ENCODE measurements at places on chromosomes 6 and 20.
A peak's percentile ranks its signal among the peaks of the same experiment; 100 is the strongest.

DNA sequence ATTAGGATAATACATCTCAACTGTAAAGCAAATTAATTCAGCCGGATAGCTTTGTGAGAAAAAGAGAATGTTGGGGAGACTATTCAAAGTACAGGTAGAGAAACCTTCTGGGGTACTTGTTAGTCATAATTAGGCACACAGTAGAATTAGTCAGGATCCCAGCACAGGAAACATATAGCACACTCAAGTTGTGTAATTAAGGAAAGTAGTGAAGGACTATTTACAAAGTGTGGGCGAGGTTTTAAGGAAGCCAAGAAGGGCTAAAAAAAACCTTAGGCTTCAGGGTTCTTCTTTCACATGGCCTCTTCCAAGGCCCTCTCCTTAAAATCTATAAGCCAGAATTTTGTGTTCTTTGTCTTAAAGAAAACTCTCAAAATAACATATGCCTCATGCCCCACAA is 126.7 kb downstream of the RTN4IP1 start:
- DNase-seq, result no peak

DNA sequence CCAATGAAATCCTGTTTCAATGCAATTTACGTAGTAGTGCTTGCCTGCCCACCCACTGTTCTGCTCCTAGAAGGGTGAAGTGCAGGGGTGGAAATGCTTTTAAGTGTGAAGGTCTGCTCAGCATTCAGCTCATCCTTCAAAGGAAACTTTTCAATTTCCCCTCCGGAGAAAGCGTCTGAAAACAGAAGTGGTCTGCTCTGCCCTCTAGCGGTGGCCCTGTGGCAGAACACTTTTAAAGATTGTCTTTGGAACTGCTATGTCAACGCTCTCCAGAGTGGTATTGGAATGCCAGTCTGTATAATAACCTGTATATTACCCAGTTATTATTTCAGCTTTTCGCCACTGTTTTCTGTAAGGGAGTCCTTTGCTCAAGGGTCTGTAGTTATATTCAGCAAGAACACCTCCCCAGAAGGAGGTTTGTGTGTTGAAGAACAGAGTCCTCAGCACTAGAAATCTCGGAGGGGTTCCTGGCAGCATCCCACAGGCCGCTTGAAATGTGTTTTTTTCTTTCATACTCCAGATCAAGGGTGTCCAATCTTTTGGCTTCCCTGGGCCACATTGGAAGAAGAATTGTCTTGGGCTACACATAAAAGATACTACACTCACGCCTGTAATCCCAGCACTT is 63.1 kb upstream of the KLHL31 start:
- DNase-seq, result peak; percentile 44

GRCh38 chr6:75130784-75131183 is 75.1 kb downstream of the COL12A1 start:
- DNase-seq, result peak; percentile 47

- peak; percentile 21 for DNase-seq
These were observed 509.4 kb downstream of the KIF16B start for GRCh38 chr20:16063881-16064280.

DNA sequence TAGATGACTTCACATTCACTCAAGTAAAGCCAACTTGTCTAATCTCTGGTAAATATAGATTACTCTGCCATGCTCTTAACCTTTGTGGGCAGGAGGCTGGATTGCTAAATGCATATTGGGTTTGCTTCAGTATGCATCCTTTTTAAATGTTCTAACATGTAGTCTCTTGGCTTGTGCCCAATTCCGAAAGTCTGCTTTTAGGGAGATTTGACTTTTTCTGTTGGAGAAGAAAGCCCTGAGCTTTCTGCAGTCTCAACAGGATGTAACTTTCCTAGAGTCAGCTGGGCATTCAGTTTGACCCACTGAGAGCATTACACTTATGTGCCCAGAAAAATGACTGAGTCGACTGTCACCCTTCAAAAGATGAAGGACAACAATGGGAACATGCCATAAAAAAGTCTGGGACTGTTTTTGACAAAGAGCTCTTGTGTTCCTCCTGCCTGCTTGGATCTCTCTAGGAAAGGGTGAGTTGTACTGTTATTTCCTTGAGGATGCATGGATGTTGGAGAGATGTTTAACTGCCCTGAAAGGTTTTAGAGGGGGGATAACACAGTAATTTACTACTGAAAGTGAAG is 299.4 kb downstream of the ZFAND3 start:
- no peak for DNase-seq

DNA sequence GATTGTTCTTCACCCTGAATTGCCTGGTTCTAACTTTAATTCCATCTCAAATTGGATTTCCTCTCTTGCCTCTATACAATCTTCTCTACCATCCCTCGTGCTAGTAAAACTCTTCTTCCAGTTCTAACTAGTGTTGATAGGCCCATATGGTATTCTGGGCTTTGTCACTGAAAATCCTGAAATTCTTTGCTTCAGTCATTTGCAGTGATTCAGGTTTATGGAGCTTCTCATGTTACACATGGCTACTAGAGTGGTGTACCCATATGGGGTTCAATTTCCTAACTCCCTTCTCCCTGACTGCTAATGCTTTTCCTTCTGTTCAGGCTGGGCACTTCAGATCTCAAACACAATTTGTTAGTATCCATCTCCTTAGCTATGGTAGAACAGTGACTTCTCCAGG is 956.6 kb downstream of the KIF16B start:
- peak; percentile 11 for DNase-seq

- peak; percentile 69 for DNase-seq
These were observed 18.0 kb upstream of the CSNK2A1 start for GRCh38 chr20:561437-562231.

DNA sequence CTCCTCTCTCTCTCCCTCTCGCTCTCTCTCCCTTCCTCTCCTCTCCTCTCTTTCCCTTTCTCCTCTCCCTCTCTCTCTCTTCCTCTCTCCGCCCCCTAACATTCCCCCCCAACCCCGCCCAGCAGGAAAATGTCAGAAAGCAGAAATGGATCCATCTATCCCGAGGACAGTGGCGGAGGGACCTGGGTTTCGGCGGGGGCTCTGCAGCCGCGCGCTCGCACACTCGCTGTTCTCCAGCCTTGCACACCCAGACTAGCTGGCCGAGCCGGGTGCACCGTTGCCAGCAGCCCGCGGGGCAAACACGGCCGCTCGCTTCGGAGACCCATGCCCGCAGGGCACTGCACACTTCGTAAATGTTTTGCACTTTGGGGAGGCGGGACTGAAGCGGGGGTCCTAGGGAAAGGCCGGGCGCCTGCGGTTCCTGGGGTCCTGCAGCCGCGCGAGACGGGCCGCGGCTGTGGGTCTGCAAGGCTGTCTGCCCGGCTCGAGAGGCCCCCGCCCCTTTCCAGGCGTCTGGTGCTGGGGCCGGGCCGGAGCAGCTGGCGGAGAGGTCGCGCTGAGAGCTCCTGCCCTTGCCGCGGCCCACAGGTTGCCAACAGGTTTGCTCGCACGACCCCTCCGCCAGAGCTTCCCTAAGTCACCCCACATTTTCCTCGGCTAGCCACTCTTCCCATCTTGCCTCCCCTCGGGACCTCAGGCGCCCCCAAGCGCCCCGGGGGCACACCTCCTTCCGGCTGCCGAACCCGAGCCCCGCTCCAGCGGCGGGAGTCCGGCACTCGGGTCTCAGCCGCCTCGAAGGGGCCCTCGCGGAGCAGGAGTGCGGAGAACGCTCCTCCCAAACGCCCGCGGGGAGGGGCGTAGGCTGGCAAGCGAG is 818 bp upstream of the MDGA1 start:
- DNase-seq, result peak; percentile 68

GRCh38 chr20:58792426-58792825 is 58.3 kb downstream of the GNAS-AS1 start:
- no peak for DNase-seq

DNA sequence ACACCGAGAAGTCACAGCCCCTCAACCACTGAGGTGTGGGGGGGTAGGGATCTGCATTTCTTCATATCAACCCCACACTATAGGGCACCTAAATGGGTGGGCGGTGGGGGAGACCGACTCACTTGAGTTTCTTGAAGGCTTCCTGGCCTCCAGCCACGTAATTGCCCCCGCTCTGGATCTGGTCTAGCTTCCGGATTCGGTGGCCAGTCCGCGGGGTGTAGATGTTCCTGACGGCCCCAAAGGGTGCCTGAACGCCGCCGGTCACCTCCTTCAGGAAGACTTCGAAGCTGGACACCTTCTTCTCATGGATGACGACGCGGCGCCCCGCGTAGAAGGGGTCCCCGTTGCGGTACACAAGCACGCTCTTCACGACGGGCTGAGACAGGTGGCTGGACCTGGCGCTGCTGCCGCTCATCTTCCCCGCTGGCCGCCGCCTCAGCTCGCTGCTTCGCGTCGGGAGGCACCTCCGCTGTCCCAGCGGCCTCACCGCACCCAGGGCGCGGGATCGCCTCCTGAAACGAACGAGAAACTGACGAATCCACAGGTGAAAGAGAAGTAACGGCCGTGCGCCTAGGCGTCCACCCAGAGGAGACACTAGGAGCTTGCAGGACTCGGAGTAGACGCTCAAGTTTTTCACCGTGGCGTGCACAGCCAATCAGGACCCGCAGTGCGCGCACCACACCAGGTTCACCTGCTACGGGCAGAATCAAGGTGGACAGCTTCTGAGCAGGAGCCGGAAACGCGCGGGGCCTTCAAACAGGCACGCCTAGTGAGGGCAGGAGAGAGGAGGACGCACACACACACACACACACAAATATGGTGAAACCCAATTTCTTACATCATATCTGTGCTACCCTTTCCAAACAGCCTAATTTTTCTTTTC is at the start of gene DCDC2:
Gene DCDC2 (minus strand): TSS at position 724 of the 883 bp plus-strand sequence. CDS start 309 bp downstream, at position 415.
- no peak for DNase-seq

DNA sequence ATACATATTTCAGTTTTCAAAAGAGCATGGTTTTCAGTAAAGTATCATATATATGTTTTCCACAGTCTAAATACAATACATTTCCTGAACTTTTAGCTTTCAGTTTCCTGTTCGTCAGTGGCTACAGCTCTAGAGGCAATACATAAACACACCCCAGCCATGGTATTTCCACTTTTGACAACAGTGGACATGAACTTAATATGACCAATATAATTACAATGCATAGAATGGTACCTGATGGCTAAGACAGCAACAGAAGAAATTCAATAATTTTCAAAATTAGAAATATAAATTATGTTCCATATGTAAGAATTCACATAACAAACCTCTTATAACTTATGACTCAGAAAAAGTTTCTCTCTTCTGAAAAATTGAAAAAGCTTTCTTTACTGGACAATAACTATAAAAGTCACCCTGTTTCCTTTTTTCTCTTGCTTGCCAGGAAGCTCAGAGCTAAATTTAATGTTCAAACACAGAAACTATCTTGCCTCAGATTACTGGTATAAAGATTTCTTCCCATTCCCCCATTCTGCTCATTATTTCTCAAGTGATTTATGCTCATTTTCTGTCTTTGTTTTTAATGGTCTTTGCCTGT is 19.2 kb downstream of the FKBP5 start:
- peak; percentile 30 for DNase-seq

GRCh38 chr6:83311231-83311630 is 118.1 kb downstream of the RWDD2A start:
- peak; percentile 74 for DNase-seq

GRCh38 chr6:97427648-97428047 is 144.6 kb upstream of the MMS22L start:
- no peak for DNase-seq

GRCh38 chr6:79168695-79168980 is 65.8 kb downstream of the HMGN3 start:
- peak; percentile 47 for DNase-seq

DNA sequence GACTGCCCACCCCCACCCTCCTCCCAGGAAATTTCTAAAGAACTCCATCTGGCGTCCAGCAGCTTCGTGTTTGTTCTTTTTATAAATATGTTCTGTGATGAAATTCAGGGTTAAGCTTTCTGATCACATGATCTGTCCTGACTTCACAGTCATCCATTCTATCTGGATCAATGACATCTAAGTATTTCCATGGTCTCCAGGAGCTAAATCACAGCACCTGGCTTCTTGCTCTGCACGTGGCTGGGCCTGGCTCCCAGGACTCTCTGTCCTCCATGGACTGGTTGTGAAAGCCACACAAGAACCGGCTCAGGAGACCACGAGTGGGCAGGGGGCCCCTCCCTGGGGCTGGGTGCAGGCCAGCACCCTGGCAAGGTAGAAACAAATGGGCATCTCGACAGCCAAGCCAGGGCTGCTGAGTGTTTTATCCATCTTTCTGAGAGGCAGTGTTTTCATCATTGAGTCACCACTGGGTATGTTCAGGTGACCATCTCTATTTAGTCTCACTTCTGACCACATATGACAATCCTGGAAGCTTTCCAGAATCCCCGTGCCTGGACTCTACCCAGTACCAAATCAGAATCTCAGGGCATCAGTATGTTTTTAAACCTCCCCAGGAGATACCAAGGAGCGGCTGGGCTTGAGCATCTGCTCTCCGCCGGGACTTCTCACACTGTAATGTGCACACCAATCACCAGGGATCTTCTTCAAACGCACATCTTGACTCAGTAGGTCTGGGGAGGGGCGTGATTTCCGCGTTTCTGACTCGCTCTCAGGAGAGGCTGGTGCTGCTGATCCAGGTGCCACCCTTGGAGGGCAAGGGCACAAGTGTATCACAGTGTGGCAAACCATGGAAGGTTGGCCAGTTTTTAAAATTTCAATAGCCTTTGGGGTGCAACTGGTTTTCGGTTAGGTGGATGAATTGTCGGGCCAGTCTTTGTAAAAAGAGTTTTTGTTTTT is 31.6 kb upstream of the PXDC1 start:
- DNase-seq, result no peak

DNA sequence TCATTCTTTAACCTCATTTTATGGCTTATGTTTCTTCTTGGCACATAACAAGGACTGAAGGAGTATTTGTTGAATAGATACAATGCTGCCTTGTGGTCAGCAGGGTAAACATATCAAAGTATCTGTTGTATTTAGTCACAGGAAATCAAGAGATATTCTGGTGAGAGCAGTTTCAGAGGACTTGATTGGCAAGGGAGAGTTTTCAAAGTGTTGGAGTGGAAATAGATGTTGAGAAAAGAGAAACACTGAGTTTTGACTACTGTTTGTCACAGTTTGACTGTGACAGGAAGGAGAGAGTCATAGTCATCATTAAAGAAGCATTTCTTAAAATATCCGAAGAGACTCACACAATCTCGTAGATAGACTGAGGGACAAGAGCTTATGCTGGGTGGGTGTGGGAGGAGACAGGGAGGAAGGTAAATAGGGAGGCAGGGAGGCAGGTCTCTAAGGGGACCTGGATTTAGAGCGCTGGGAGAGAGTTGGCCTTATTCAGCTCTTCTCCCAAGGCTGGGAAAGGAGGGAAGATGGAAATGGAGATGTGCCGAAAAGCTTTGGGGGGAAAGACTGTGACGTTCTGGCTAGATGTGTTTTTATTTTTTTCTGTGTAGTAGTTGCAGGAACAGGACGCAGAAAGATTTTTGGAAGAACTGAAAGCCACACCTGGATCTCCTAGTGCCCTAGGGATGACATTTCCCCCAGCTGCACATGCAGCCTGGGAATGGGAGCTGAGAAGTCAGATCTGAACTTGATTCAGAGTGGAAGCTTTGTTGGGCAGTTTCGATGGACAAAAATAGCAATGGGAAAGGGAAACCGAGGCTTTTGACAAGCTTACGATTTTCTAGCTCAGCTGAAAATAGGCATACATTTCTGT is 65.0 kb upstream of the IFNGR1 start:
- no peak for DNase-seq

- peak; percentile 45 for DNase-seq
These were observed 1.9 kb downstream of the RRBP1 start for GRCh38 chr20:17679941-17680835.
